ENCODE measurements at places on chromosomes 7 and 10. TPM values are rescaled to one million over a fixed set of nuclear protein-coding genes. Genes with fewer than 3 reads are reported as not detected.

ZPBP gene
- not detected for total RNA-seq

UCN3 gene
- 0.27 TPM for total RNA-seq

HNRNPH3 gene
- total RNA-seq: 68.9 TPM

LHFPL3 gene
- 33.5 TPM for total RNA-seq

OPALIN gene
- not detected for total RNA-seq

CTAGE6 gene
- total RNA-seq: 0.36 TPM

SLC29A4 gene
- 22.6 TPM for total RNA-seq

PTN gene
- 482 TPM for total RNA-seq

SAP25 gene
- total RNA-seq: not detected

ZNF485 gene
- total RNA-seq: 5.9 TPM

LIPK gene
- total RNA-seq: not detected

C10orf71 gene
- not detected for total RNA-seq

GATA3 gene
- 0.09 TPM for total RNA-seq

TRIM50 gene
- not detected for total RNA-seq

PTEN gene
- total RNA-seq: 220 TPM

DRGX gene
- not detected for total RNA-seq

TMEM130 gene
- 7.6 TPM for total RNA-seq

IL2RA gene
- not detected for total RNA-seq

CYP3A5 gene
- 2.3 TPM for total RNA-seq

STEAP4 gene
- 0.27 TPM for total RNA-seq

INMT gene
- total RNA-seq: 0.73 TPM
